ENCODE measurements at places on chromosomes 3 and 15. TPM values are rescaled to one million over a fixed set of nuclear protein-coding genes. Genes with fewer than 3 reads are reported as not detected.

DNA sequence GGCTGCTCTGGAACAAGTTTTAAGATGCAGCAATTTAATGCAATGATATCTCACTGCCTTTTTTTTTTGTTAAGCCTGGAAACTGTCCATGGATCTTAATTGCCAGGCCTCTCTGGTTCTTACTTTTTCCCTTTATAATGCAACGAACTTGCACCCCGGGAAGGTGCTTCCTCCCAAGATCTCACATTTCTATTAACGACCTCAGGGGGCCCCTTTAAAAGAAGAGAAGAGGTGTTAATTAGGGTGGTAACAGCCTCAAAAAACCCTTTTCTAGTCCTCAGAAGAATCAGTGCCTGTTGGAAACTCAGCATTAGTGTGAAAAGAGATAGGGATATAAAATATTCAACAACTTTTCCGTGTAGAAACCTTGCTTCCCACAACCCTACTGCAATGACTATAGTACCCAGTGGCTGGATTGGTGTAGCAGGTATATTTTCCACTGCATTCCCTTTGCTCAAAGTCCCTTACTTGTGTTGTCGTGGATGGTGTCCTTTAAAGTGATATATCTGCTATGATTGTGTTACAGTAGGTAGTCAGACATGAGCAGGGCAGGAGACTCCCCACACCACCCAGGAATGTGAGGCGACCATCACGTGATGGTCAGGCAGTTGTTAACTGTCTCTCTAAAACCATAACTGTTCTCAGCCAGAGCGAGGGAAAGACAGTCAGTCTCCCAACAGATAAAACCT is 121.8 kb downstream of the CTNNB1 start:
- DNase-seq = no peak

DNA sequence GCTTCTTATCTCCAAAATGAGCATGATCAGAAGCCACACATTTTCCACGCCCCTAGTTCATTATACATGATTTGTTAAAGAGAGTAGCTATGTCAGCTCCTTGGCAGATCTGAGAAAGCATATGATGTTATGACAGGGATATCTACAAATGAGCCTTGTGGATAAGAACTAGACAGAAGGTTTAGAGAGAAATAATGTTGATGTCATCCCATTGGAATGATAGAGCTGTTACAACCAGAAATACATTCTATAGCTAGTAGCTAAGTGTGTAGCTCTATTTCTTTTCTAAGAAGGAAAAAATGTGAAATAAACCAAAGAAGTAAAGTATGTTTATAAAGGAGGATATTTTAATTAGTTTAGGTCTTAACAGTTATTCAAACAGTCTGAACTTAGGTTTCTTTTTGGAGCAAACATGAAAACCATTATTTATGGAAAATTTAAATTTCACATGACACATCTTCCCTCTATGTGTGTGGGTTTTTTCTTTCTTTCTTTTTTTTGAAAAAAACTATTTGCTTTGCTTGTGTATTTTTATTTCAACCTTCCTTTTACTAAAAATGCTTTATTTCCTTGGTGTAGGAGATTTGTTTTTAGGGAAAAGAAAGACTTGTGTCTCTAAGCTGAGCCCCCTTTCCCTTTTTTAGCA is 167.7 kb downstream of the GHSR start:
- no peak for DNase-seq

DNA sequence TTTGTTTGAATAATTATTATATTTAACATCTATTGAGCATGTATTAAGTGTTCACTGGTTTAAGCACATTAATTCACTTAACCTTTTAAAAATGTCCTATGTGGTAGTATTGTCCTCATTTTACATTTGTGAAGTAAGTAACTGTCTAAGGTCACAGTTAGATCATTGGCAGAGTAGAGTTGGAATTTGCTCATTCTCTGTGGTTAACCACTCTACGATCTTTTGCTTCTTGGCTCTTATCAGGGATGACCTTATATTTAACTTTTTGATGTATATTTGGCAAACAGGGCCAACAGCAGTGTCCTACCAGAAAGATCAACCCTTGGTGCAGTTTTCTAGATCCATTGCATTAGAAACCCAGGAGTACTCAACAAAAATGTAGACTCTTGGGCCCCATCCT is 34.0 kb downstream of the PXK start:
- no peak for DNase-seq

CPNE9 gene
- total RNA-seq = not detected

SCN11A gene
- total RNA-seq = 0.81 TPM
